ENCODE measurements at places on chromosomes 16 and 17. TPM values are rescaled to one million over a fixed set of nuclear protein-coding genes. Genes with fewer than 3 reads are reported as not detected.

- DNase-seq = no peak
These were observed 43.9 kb upstream of the SSTR5 start for GRCh38 chr16:1028524-1029258.

DNAH17 gene
- total RNA-seq = 1.8 TPM

FA2H gene
- total RNA-seq = 0.98 TPM

KIFC3 gene
- 301 TPM for total RNA-seq

NXPH3 gene
- not detected for total RNA-seq

BMERB1 gene
- total RNA-seq = 43.7 TPM

GRCh38 chr17:38442548-38442947, 14.3 kb downstream of the ARHGAP23 start:
- DNase-seq = no peak

PRSS8 gene
- total RNA-seq = not detected

OTOA gene
- not detected for total RNA-seq

DNA sequence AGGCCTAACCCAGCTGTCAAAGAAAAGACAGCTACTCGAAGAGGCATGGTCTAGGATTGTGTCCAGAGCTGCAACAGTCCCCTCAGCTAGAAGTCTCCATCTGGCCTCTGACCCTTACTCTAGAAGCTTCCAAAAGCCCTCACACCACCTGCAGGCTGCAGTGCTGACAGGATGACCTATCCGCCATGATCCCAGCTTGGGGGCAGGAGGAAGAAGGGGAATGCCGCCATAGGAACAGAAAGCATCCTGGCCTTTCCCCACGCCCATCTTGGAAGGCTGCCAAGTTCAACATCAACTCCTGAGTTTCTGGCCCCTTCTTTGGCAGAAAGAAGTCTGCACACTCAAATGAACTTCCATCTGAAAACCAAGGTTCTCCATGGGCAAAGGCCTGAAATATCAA, 3.1 kb upstream of the KRT36 start:
- DNase-seq = no peak

DNA sequence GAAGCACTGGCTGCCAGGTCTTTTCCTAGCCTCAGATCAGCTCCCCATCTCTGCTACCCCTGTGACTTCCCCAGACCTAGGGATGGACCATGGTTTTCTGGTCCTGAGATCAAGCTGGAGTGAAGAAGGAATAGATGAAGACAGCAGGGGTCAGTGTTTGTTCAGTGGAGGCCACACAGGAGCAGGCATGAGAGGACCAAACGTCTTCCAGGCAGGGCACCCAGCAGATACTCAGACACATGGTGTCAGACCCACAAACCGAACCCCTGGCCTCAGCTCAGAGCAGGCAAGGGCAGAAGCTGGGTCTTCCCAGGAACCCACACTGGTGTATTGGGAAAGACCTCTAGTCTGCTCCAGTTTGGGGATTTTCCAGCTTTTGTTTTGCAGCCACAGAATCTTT, 189.7 kb downstream of the IRX5 start:
- DNase-seq = no peak

DNA sequence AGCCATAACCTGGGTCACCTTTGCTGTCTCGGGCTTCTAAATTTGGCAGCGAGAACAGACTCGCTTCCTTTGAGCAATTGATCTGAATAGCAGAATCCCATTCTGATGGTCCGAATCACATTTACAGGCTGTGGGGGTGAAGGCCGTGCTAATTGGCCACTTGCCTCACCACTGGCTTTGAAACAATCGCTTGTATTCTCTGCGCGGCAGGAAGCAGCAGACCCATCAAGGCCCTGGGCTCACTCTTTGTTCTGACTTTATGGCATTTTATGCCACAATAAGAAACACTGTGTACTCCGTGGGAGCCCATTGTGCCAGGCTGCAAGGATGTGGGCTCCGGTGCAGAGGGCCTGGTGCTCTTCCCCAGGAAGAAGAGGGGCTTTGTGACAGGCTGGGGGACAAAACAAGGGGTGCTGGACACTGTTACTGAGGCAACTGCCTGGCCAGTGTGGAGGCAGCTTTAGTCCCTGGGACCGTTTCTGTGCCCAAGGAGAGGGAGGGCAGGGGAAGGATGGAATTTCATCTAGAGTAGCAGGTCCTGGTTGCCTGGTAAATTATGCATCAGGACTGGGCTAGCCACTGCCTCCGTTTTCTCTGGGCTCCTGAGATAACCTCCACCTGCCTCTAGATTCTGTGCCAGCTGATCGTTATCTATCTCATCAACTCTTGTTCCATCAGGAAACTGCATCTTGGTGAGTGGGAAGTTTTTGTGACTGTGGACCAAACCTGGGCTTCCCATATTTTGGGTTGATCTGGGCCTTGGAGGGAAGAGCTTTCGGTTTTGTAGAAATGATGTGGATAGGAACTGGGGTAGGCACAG, 78.5 kb downstream of the MRC2 start:
- no peak for DNase-seq

DNA sequence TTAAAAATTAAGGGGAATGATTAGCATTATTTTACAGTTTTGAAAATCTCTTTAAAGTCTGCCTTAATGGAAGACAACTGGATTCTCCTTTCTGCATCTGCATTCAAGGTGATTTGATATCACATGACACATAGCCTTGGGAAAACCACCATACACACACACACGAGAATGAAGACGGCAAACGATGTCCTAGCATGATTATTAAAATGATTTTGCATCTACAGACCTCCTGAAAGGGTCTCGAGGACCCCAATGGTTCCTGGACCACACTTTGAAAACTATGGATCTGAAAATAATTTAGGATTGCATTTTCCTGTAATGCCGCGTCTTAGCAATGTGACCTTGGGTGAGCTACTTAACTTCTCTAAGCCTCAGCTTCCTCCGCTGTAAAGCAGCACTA, 11.8 kb upstream of the CHST4 start:
- no peak for DNase-seq

SLFN5 gene
- total RNA-seq = 68.5 TPM

MEIOC gene
- total RNA-seq = 0.82 TPM

DNA sequence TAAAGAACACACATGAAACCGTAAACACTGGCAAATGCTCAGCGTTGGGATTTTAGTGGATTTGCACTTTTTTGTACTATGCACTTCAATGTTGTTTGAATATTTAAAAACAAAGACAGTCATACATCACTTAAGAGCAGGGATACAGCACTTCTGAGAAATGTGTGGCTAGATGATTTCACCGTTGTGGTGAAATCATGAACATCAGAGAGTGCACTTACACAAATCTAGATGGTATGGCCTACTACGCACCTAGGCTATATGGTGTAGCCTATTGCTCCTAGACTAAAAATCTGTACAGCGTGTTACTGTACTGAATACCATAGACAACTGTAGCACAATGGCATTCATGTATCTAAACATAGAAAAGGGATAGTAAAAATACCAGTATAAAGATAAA, 37.6 kb upstream of the CNEP1R1 start:
- DNase-seq = no peak

GRCh38 chr17:80441133-80441578, 26.2 kb downstream of the ENDOV start:
- peak; percentile 39 for DNase-seq

DNA sequence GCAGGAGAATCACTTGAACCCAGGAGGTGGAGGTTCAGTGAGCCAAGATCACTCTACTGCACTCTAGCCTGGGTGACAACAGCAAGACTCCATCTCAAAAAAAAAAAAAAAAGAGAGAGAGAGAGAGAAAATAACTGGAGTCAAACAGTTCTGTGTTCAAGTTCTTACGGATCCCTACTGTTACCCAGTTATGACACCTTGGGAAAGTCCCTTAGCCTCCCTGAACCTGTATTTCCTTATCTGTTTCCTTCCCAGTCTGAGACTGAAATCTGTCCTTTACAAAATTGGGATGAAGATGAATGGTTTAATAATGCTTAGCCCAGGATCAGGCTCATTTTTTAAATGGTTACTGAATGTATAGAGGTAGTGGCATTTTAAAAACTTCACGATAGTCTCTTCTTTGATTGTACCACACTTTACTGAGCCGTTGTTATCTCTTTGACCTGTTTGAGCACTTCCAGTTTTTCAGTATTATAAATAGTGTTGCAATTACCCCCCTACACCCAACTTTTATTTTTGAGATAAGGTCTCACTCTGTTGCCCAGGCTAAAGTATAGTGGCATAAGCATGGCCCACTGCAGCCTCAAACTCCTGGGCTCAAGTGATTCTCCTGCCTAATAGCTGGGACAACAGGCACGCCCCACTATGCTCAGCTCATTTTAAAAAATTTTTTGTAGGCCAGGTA, 17.1 kb downstream of the ZNF768 start:
- no peak for DNase-seq

- DNase-seq = no peak
These were observed 60.1 kb upstream of the ZNF750 start for GRCh38 chr17:82899941-82900340.

USP43 gene
- total RNA-seq = 7.7 TPM

PROCA1 gene
- 3.4 TPM for total RNA-seq

DNA sequence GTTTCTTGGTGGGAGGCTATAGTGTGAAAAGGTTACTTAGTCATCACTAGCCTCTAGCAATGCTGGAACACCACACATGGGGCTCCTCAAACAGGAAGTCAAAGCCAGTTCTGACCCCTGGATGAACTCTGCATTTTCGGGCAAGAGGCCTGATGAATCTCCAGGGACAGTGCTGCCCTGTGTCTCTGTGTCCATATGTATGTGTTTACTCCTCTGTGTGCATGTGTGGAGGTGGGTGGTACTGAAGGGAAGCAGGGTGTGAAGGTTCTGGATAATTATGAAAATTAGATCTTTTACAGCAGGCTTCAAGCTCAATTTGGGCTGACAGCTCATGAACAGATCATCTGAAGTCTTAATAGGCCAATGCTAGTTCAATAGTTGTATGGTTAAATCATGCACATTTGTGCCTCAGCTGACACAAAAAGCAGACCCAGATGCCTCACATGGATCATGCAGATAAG, 133.6 kb downstream of the SNX11 start:
- DNase-seq = no peak

DNA sequence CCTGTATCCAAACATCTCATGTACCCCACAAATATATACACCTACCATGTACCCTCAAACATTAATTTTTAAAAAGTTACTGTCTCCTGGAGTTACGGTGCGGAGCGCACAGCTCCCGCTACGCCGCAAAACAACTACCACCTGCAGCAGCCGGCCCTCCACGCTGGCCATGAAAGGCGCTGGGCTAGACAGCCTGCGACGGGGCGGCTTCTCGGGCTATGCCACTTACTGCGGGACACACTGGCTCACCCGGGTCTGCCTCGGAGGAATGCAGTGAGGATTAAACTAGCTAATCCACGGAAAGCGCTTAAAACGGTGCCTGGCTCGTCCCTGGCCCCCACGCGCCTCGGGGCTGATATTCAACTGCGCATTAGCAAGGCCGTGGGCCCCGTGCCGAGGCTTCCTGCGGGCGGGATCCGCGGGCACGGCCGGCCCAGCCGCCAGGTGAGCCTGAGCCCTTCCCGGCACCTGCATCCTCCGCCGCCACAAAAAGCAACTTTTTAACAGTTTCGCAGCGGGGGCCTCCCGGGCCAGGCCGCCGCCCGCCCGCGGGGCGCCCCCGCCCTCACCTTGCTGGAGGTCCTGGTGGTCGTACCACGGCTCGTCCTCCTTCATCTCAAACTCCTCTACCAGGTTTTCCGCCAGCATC, 633 bp downstream of the CDR2 start:
- no peak for DNase-seq

CBFA2T3 gene
- not detected for total RNA-seq

DNA sequence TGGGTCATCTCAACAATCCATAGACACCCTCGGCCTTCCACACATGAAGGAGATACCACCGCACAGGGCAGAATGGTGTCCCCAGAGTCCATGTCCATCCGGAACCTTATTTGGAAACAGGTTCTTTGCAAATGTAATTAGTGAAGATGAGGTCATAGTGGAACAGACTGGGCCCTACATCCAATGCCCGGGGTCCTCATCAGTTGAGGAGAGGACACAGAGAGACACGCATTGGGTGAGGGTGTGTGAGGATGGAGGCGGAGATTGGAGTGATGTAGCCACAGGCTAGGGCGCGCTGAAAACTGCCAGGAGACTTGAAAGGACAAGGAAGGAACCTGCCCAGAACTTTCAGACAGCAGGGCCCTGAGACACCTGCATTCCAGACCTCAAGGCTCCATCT, 169.4 kb downstream of the ENGASE start:
- no peak for DNase-seq

- no peak for DNase-seq
These were observed 24.8 kb downstream of the GINS2 start for GRCh38 chr16:85663891-85664321.

GRCh38 chr17:34859652-34860051, 101.6 kb downstream of the CCT6B start:
- DNase-seq = no peak

DNA sequence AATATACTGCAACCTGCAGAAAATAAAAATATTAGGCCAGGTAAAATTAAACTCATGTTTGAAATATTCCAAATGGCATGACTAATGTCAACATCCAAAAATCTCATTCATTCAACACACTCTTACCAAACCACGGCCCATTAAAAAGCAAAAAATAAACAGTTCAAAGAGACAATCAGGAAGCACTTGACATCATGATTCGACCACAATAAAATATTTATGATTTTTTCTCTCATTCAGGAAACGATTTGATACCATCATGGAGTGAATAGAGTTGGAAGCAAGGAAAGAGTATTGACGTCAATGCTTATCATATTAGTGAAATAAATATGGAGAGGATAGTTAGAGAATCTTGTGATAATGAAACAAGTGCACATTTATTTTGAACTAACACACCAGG, 354.1 kb downstream of the KCNJ2 start:
- no peak for DNase-seq

- DNase-seq = peak; percentile 88
These were observed 24.0 kb downstream of the METRNL start for GRCh38 chr17:83103200-83103942.

CPNE7 gene
- 43.1 TPM for total RNA-seq

DNA sequence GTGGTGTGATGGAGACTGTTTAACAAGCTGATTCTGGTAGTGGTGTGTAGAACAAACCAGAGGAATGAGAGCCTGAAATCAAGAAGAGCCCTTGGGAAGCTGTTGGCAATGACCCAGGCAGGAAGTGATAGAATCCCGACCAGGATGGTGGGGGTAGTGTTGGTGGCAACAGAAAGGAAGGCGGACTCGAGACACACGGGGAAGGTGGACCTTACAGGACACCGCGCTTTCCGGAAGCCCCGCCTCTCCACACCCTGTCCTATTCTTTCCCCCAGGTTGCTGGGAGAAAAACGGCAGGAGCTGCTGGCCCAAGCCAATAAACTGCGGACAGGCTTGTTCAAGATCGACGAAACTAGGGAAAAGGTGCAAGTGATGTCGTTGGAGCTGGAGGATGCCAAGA, 30.0 kb upstream of the KDM6B start:
- no peak for DNase-seq

AHSP gene
- total RNA-seq = not detected

PRSS22 gene
- total RNA-seq = not detected
